ENCODE measurements at places on chromosomes 4 and X.

GRCh38 chrX:72714478-72714916, 391 bp upstream of the PHKA1 start:
- DNase-seq, result peak; percentile 5

DNA sequence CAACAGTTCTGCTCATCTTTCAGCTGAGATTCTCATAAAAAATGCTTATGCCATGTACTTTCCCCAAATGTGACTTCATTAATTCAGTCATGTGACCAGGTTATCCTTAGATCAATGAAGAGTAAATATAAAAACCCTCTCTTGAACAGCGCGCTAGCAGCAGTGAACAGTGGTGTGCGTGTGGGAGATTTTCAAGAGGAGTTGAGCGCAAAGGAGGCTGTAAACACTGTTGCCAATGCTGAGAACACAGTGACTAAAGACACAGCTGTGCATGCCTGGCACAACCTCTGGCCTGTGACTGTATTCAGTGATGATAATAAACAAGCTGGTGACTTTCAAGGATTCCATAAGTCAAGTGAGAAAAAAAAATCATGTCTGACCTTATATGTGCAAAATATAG, 25.1 kb downstream of the MSX1 start:
- DNase-seq, result no peak

DNA sequence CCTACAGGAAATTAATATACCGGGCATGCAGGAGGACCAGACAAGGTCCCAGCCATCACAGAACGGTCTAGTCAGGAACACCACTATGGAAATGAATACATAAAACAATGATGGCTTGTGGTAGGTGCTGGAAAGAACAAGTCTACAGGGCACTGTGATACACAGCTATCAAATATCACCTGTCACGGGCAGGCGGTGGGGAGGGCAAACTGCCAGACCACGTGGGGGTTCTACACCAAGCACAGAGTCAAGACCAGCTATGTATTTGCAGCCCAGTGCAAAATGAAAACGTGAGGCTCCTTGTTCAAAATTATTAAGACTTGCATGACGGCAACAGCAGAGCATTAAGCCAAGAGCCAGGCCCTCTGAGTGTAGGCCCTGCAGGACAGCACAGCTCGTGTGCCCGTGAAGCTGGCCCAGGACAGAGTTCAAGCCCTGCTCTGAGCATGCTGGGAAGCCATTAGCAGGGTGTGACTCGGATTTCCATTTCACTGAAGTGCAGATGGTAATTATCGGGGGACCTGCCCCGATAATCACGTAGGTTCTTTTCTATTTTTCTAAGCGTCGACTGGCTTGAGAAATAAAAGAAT, 83.6 kb downstream of the JAKMIP1 start:
- DNase-seq, result no peak

DNA sequence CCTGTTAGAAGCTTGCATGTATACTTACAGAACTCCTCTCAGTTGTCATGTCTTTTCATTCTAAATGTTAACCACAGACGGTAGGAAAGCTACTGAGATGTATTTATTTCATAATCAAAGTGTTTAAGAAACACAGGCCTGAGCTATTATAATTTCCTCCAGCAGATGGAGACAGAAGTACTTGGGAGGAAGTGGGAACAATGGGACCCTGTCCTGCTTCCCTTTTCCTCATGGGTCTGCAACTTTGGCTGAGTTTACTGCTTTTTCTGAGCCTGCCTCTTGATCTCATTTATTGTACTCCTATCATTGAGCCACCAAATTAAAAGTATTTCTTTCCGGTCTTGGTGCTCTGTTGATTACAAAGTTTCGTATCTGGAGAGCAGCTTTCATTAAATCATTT, 67.7 kb upstream of the SPANXN2 start:
- DNase-seq, result no peak

DNA sequence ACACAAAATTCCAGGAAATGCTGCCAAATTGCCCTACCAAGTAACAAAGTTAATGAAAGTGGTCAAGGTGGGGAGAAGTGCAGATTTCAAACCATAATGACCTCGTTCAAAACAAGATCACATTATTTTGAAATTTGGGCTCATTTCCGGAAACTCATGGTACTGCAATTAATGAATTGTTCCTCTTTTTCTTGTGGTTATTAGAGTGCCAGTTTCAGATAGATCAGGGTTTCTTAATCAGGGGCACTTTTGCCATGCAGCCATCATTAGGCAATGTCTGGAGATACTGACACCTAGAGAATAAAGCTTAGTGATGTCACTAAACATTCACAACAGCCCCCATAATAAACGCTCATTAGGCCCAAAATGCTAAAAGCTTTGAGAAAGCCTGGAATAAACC, 381.5 kb upstream of the GALNT7 start:
- DNase-seq, result no peak

DNA sequence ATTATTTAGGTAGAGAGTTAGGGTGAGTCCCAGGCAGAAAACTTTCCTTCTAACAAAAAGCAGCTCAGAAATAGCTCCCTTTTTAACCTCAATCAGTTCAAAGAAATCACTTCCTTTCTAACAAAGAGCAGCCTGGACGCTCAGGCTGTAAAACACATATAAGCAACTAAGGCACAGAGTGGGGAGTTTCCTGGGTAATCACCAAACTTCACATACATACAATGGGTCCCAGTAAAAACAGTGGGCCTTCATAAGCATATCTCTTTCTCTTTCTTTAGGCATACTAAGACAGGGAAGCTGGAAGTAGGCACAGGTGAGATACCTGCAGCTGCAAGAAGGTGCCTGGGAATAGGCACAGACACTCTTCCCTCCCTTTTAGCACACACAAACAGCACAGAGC, 4.9 kb upstream of the NAF1 start:
- DNase-seq, result no peak
